Activated naive CD4-positive, alpha-beta T cell treated with anti-CD3 and anti-CD28 coated beads, Interleukin-2, amount 10 ng/mL, durations not matched to agents 7 days and 5 days (primary cell): ENCODE measurements at places on chromosomes 12 and 14.

DNA sequence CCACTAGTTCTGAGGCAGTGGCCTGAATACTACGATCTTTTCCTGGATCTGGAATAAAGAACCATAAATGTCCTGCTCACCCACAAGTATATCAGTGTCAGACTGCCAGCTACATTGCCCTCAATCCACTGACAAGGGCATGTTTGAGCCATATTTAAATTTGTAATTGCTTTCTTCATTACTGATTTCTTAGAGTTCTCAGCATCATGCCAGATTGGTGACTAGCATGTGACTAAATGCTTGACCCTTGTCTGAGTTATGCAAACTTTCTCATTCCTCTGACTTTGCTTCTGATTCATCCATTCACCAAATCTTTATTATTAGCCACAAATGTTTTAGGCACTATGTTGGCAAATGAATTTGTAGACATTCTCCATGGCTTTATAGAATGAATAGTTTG, 143.6 kb upstream of the SLC16A7 start:
- no peak for DNase-seq

DNA sequence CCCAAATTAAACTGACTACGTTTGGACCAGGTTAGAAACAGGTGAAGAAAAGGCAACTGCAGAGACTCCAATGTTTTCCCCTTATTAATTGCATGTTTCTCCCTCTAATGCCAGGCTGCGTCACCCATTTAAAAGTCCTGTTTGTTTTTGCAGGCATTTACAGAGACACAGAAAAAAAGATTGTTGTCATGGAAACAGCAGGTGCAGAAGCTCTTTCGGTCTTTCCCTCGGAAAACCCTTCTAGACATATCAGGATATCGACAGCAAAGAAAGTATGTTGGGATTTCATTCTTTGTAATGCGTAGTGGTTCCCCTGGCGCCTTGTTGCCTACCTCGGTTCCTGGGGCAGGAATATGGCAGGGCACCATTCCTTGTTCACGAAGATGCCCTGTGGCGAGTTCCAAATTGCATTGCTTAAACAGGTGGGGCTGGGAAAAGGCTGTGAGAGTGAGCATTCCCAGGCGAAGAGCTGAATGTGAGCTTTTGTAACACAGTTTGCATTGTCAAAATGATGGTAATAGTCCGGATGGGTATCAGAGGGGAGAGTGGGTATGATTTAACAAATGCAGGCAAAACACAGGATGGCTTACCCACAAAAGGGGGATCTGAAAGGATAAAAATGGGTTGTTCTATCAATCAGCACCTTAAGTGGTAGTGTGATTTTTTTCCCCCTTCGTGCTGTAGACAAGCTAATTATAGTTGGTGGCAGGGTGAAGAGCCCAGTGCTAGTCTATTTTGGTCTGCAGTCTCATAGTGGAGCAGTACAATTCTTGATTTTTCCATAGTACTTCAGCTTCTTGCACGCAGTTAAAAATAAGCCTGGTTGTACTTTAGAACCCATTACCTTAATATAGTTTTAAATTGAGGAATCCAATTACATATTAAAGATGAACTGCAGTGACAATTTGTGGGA, 132.4 kb downstream of the GCH1 start:
- DNase-seq: peak; percentile 12

GRCh38 chr14:48504921-48505320, 829.5 kb upstream of the MDGA2 start:
- DNase-seq: no peak

- no peak for DNase-seq
Measured at GRCh38 chr14:105499256-105500035, 8.4 kb downstream of the TEDC1 start.

DNA sequence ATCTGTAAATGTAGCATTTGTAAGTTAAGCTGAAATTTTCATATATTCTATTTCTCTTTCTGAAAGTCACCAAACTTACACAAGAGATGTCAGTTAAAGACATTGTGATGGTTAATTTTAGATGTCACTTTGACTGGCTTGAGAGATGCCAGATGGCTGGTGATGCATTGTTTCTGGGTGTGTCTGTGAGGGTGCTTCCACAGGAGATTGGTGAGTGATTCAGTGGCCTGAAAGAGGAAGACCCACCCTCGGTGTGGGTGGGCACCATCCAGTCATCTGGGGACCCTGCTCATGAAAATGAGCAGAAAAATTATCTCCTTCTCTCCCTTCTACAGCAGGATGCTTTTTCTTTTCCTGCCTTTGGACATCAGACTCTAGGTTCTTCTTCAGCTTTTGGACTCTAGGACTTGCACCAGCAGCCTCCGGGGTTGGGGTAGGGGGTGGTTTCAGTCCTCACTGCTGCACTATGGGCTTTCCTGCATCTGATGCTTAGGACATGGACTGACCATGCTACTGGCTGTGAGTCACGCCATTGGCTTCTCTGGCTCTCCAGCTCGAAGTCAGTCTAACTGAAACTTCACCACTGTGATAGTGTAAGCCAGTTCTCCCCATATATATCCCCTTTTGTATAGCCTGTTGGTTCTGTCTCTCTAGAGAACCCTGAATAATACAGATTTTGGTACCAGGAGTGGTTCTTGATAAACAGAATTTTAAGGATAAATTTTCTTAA, 20.9 kb downstream of the PDE6H start:
- no peak for DNase-seq

- peak; percentile 46 for DNase-seq
Measured at GRCh38 chr12:56565510-56566101, 44.0 kb downstream of the RBMS2 start.

DNA sequence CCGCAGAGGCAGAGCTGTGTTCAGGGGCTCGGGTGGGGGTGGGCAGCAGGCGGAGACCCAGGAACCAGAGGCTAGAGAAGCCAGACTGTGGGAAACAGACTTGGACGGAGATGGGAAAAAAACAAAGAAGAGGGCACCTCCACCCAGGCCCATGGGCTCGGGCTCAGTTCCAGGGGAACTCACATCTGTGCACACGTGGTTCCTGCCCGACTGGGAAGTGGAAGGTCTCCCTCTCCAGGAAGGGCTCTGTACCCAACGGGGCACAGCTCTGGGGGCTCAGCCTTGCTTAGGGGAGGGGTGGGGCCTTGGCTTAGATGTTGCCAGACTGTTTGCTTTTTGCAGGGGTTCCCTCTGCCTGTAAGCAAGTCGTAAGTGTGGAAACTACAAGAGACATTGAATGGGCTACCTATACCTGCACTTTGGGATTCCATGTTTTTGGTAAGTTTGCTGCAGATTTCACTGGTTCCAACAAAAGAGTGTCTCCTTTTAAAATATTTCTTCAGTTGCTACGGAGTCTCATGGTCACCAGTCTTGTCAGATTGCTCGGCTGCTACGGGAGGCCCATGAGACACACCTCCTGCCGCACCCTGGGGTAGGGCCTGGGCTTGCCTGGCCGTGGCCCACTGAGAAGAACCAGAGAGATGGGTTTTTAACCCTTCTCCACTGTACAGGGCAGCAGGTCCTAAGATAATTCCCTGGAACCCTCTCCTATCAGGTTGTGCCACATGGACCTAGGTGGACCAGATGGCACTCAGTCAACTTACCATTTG, 127.6 kb upstream of the EVL start:
- no peak for DNase-seq

GRCh38 chr12:46209914-46210872, 58.6 kb downstream of the SLC38A1 start:
- peak; percentile 56 for DNase-seq

DNA sequence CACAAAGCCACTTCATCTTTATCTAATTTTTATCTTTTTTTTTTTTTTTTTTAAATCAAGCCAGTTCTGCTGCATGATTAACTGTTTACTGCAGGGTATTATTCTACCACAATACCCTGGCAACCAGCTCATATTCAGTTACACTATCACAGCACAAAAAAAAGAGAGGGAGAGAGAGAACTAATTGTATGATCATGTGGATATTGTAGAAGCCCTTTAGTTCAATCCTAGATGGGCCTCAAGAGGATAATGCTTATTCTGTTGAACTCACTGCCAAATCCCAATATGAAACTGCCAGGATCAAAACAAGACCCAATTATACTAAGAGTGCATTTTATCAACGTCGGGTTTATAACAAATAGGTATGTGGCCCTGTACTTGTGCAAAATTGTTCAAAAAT, 51.5 kb downstream of the MED13L start:
- DNase-seq: no peak

DNA sequence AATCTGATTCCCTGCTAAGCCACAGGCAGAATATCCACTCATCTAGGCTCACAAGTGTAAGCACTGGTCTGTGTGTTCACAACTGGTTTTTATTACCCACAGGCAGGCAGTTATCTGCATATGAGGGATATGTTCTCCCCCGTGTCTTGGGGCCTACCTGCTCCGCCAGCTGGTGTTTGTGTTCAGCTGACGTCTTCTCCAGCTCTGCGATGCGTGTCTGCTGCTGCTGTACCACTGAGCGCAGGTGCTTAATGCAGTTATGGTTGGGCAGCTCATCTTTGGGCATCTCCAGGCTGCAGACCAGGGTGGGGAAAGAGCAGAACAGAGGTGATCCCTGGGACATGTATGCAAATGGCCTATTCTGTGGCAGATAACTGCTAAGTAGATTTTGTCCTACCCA, 13.7 kb downstream of the RNF41 start:
- no peak for DNase-seq

GRCh38 chr12:94534278-94534677, 74.6 kb upstream of the CEP83 start:
- DNase-seq: no peak

- no peak for DNase-seq
Measured at GRCh38 chr12:66683073-66683472, 4.2 kb upstream of the GRIP1 start.

DNA sequence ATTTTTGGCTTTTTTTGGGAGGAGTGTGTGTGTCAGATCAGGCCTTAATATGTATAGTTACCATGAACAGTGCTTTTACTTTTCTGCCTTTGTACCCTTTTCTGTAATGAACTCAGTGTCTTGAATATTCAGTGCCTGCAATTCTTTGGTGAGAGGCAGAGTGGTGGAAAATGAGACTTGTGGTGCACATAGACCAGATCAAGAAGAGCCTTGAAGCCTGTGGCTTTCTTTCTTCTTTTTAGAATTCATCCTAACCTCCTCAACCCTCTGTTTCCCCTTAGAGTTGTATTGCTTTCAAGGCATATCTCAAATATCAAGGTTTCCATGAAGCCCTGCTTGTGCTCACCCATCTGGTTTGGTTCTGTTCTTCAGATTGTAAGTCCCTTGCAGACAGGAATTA, 2.6 kb downstream of the YLPM1 start:
- DNase-seq: peak; percentile 33

DNA sequence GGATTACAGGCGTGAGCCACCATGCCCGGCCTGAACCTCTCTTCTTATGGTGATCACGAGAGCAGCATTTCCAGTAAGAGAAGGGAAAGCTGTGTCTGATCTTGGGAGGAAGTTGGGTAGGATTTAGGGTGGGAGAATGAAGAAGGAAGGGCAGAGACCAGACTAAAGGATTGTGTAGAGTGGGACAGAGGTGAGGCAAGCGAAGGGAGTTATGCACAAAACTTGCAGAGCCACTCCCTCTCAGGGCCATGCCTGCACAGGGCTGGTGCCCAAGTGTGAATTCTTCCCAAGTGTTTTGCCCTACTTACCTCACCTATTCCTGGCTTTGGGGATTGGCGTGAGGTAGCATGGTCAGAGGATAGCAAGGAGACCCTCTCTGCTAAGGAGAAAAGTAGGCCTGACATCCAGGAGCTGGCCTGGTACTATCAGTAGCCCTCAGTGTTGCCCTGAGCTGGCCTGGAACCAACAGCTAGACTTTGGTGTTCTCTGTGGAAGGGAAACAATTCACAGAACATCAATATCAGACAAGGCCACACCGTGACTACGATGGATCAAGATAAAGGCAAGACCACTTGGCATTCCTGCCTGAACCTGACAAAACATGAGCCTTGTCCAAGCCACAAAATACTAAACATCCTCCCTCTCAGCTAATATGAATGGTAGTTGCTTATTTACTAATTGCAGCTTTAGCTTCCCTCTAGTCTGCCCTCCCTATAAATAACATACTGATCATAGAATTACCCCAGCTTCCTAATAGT, 201.0 kb upstream of the AMIGO2 start:
- no peak for DNase-seq

- no peak for DNase-seq
Measured at GRCh38 chr14:86954623-86955022, 1038.4 kb downstream of the GALC start.

GRCh38 chr12:30098677-30099076, 314.9 kb upstream of the TMTC1 start:
- no peak for DNase-seq

DNA sequence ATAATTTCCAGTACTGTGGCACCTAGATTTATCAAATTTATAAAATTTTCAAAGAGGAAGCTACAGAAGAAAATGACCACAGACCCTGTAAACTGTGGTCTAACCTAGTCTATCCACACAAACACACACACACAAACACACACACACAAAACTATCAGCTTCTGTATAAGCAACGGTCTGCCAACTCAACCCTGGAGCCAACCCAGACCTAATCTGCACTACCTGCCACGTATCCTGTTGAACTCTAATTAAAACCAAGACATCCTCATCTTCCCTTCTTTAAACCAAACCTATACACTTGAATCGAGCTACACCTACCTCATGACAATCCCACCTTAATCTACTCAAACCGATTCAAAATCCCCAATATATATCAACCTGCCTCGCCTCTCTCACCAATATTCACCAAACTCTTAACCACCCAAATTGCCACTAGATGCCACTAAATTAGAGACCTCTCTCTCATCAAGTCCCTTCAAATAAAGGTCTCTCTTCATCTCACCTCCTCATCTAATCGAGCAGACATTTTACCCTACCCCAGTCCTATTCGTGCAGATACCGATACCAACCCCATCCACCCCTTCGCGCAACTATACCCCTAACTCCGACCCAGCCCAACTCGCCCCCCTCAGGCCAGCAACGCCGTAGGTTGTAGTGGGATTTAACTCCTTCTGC, 808 bp downstream of the ACIN1 start:
- DNase-seq: no peak

DNA sequence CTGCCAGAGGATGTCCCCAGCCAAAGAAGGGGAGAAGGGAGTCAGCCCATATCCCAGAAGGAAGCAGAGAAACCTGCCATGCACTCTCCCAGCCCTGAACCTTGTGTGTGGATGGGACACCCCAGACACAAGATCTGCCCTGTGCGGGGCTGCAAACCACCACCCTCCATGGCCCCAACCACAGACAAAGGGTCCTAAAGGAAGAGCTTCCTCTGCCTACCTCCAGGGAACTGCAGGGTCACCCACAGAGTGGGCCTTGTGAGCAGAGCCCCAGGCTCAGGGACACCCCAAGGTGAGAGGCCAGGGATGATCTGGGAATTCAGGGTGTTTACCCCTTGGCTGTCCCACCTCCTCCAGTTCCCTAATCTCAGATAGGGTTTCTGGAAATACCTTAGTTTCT, 56.5 kb downstream of the ISCA2 start:
- DNase-seq: no peak

DNA sequence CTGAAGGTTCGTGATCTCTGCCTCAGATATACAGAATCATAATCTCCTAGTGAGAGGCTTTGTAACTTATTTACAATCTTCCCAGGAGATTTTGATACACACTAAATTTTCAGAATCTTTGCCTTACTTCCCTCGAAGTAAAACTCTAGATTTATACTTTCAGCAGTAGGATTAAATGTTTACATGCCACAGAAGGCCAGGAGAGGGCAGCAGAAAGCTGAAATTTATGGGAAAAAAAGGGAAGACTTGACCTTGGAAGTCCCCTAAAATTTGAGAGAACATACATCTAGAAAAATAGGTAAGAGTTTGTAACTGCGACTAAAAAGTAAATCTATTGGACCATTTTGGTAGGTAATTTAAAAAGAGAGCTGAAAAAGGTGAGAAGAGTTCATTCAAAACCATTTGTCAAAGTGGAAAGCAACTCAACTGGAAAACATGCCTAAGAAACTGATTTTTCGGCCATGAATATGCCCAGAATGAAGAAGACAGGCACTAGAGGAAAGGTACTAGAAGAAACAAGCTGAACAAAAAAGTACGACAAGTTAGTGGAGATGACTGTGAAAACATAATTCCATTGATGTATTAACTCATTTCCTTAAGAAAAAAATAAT, 242.0 kb upstream of the MDGA2 start:
- DNase-seq: no peak
